Islet precursor cell (in vitro differentiated cells): ENCODE measurements at places on chromosomes 6 and 20.

DNA sequence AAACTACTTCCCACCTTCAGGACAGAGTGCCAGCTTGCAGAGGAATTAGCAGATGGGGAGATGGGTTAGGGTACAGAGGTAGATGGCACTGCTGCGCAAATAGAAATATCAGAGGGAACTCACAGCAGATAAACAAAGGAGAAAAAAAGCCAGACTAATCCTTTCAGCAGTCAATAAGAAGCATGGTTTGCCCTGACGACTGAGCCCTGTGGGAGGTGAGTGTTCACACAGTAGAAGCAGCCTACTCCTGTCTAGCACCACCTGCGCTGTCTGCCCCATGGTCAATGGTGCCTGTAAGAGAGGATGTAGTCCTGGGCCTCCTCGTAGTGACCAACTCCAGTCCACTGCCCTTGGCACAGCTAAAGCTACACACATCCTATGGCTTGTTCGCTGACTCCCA lies 174.1 kb downstream of the IBTK start:
- DNase-seq, result no peak

- DNase-seq, result no peak
Measured at GRCh38 chr6:149033454-149033853, 284.1 kb upstream of the TAB2 start.

GRCh38 chr6:28988536-28989311 lies 16.4 kb downstream of the ZNF311 start:
- DNase-seq, result peak; percentile 93

DNA sequence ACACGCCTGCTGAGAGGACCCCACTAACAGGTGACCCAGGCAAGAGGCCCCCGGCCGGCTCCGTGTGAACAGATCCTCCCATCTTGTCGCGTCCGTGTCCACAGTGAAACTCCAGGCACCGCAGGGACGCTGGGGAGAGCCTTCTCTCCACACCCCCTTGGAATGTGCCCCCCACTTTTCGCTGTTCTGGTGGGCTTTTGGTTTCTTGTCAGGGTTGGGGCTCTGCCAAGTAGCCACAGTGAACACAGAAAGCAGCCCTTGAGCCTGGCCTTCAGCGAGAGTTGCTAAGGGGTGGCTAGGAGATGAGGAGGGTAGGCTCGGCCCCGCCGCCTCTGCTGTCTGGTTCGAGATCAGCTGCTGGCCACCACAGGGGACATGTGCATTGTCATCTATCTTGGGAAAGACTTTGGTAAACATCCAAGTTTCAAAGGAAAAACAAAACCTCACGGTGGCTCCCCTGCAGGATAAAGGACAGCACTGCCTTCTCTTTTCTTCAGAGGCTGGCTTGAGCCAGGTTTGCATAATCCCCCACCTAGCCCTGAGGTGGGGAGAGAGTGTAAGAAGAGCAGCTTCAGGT lies 22.7 kb downstream of the SYNDIG1 start:
- no peak for DNase-seq

GRCh38 chr6:42337985-42338743 lies 113.6 kb downstream of the TRERF1 start:
- DNase-seq, result peak; percentile 25

- DNase-seq, result no peak
Measured at GRCh38 chr20:46690219-46691106, 1.2 kb upstream of the TP53RK start.

GRCh38 chr20:7171911-7172310 lies 404.4 kb downstream of the BMP2 start:
- DNase-seq, result no peak

DNA sequence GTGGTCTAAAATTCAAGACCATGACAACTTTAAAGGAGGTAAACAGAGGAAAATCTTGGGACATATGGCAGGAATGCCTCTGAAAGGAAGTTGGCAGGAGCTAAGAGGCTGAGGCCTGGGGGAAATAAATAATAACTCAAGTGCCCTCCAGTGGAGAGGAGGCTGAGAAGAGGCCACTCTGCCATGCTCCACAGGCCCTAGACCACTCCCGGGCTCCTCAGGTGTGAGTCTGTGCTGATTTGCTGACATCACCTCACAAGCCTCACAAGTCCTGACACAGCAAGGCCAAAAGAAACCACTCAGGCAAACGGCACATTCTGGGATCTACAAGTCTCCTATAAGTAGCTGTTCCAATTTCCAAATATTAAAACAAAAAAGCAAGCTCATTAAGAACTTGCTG lies 91.0 kb upstream of the RIPOR2 start:
- peak; percentile 64 for DNase-seq
